ENCODE measurements at places on chromosomes 4 and X.

DNA sequence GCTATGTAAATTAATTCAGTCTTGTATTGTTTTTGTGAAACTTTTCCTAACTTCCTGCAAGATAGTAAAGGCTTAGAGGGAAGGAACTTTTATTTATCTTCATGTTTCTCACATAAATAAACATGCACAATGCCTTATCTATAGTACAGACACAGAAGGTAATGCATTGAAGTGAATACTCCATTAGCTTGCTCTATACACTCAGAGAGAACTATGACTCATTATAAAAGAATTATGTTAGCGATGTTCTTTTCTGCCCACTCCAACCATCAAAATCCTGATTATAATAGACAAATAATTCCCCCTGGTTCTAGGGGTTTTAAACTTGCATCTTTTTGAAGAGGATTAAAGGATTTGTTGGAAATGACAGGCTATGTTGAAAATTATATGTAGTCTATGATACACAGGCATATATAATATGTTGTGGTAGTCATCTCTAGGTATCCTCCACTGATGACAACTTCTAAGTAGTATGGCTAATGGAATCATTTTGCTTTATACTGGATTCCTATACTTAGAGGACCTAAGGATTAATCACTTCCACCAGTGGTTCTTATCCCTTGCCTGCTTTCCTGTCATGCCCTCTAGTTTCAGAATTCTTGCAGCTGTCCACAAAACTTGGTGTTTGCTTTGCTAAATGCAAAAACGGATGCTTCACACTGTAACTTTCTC is 115.7 kb downstream of the NDST4 start:
- no peak for DNase-seq

- DNase-seq = no peak
These were observed 87.1 kb upstream of the PUDP start for GRCh38 chrX:7235071-7235470.

- DNase-seq = peak; percentile 79
These were observed 44.1 kb upstream of the SH3RF1 start for GRCh38 chr4:169314906-169315305.

- no peak for DNase-seq
These were observed 248.2 kb downstream of the PARM1 start for GRCh38 chr4:75180790-75181776.

DNA sequence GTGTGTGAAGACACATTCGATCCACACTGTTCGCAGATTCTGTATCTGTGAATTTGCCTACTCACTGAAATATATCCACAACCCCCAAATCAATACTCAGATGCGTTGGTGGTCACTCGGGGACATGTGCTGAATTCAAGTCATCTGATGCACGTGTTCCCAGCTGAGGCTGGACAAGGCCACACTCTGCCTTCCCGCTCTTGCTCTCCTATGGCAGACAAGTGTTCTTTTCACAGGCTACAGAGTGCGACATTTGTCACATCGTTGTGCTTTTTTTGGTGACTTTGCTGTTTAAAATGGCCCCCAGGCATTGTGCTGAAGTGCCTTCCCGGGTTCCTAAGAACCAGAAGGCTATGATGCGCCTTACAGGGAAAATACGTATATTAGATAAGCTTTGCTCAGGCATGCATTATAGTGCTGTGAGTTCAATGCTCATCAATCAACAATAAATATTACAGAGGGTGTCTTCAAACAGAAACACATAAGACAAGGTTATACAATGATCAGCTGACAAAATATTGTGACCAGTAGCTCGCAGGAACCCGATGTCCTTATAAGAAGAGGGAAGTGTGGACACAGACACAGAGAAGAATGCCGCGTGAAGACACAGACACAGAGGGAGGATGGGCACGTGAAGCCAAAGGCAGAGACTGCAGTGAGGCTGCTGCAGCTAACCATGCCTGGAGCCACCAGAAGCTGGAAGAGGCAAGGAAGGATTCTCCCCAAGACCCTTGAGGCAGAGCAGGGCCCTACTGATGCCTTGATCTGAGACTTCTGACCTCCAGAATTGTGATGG is 42.0 kb downstream of the IRF2 start:
- DNase-seq = no peak

DNA sequence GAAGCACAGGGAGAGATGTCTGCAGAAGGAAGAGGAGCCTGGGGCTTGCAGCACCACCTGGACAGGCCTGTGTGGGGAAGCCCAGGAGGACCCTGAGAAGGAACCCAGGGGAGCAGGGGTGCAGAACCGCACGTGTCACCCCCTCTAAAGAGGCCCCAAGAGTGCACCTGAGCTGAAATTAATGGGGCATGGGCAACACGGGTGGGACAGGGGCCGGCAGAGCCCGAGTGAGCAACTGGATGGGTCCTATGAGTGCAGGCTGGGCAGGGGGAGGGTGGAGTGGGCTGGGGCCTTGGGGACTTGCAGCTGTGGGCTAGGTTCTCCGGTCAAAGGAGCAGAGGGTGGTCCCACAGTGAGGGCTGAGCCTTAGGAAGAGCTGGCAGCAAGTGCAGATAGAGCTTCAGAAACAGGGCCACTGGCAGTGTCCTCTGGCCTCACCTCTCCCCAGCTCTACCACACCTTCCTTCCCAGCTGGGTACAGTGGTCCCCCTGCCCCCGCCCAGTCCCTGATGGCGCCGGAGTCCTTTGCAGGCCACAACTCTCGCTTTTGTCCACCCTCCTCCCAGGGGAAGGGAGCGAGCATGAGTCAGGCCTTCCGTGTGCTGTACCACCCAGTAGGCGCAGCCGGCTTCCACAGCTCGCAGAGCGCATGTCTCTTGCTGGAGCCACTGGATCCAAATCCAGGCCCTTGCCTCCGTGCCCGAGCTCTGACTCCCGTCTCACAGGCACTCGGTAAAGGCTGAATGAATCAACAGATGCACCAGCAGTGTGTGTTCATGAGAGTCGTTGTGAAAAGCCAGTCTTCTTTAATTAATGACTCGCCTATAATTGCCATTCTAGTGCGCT is 131.6 kb downstream of the HMX1 start:
- no peak for DNase-seq

DNA sequence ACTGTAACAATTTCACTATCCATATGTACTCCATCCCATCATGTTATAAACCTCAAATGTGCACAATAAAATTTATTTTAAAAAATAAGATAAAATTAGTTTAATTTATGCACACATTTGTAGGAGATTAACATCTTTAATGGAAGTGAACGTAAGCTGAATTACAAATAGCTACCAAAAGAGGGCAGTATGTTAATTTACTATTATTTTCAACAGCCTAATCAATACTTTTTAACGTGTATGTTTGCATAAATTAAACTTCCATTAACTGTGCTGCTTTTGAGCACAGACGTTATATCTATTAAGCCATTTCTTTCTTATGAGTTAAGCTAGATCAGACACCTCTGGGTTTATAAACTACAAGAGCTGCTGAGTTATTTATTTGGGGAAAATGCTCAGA is 56.5 kb upstream of the PHKA2 start:
- no peak for DNase-seq

DNA sequence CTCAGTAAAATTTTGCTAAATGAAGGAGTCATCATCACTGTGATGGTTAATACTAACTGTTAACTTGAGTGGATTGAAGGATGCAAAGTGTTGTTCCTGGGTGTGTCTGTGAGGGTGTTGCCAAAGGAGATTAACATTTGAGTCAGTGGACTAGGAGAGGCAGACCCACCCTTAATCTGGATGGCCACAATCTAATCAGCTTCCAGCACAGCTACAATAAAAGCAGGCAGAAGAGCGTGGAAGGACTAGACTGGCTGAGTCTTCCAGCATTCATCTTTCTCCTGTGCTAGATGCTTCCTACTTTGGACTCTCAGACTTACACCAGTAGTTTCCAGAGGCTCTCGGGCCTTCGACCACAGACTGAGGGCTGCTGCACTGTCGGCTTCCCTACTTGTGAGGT is 21.3 kb upstream of the WDR44 start:
- DNase-seq = no peak

DNA sequence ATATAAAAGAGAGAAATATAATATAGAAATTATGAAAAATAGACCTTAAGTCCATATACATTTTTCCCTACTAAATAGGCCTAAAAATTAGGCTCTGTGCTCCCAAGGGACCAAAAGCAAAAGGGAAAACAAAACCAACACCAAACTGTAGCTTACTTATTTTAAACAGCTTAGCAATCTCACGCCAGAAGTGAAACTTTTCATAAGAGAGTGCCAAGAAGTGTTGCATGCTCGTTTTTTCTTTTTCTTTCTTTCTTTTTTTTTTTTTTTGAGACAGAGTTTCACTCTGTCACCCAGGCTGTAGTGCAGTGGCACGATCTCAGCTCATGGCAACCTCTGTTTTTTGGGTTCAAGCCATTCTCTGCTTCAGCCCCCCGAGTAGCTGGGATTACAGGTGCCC is 250.4 kb downstream of the TMA16 start:
- no peak for DNase-seq

DNA sequence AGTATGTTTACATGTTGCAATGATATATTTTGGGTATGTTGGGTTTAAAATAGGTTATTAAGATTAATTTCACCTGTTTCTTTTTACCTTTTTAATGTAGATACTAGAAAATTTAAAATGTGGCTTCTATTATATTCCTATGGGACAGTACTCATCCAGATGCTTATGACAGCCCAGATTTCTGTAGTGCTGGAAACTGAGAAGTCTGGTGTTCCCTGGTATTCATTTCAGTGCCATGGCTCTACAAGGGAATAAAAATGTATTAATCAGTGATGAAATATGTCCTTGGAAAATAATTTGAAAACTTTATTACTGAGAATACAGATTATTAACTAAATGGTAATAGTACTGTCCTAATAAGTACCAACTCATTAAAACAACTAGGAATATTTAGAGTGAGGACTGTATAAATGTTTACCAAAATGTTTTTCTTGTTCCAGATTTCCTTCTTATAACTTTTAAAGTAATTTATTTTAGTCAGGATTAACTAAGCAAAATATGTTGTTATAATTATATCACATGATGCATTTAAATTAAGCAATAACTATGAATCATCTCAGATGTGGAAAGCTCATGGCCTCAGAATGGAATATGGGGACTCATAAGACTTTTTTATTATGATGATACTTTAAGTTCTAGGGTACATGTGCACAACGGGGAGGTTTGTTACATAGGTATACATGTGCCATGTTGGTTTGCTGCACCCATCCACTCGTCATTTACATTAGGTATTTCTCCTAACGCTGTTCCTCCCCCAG is 25.3 kb downstream of the ARHGAP24 start:
- DNase-seq = no peak

DNA sequence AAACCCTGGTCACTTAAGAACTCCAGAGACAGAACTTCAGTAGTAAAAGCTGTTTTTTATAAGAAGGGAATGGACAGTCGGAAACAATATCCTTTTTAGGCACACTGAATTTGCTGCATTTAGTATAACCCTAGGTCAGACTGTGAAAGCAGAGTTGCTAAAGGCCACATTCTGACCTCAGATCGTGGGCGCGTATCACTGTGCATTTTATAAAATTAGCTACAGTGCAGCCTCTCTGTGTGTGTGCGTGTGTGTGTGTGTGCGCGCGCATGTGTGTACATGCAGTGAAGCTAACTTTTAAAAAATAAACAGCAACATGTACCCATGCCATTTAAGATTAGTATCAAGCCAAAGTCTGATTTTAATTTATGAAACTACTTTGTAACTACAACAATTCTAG is 8.0 kb downstream of the ZNF827 start:
- no peak for DNase-seq

- no peak for DNase-seq
These were observed 68.2 kb upstream of the TENM3 start for GRCh38 chr4:182174979-182175378.

DNA sequence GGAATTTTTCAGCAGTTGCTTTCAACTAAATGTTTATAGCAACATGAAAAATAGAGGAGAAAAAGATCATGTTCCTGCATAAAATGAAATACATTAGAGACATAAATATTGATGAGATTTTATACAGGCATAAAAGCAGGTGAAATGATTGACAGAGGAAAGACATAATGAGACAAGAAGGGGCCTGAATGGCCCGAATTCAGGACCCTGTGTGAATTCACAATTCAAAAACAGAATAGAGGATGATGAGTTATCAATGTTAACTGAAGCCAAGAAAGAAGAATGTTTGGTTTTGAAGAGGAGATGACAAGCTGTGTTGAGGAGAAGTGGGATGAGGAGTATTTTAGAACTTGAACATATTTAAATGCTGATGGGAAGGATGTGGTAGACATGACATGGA is 371.1 kb downstream of the FBXO8 start:
- no peak for DNase-seq

DNA sequence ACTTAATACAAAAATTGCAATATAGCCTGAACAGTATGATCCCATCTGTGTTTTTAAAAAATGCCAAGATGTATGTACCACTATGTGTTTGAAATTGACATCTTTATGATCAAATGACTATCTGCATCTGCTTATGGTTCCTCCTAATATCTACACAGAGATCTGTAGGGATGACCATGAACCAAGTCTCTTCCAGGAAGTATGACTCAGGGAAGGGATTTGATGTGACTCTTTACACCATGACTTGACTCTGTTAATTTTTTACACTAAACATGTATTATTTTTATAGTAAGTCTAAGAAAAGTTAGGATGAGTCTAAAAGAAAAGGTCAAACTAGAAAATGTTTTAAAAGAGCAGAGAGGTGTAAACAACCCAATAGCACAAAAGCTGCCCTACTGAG is 164.0 kb downstream of the SH3KBP1 start:
- DNase-seq = no peak

DNA sequence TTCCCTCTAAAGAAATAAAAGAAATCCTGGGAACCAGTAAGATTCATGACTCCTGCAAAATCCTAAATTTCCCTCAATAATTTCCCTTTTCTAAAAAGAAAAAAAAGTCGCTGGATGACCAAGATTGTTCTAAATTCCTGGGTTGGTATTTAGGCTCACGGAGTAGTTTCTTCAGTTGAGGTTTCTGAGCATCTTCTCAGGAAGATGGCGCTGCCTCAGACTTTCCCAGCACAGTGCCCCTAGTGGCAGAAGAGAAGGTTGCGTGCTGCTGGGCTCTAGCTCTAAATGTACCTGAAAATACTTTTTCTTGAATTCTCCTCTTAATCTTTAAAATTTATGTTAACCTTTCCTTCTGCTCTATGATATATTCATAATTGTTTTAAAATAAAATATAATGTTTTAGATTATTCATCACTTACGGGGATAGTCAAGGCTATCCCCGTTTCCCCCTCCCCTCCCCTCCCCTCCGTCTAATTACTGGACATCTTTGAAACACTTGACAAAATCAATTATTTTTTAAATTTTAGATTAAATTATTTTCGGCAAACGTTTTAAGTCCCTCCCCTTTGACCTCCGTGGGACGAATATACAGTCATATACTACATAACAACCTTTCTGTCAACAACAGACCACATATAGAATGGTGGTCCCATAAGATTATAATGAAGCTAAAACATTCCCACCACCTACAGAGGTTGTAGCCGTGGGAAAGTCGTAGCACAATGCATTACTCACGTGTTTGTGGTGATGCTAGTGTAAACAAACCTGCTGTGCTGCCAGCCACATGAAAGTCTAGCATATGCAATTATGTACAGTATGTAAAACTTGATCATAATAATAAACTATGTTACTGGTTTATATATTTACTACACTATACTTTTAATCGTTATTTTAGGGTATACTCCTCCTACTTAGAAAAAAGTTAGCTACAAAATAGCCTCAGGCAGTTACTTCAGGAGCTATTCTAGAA is 41.0 kb upstream of the GATB start:
- no peak for DNase-seq

- no peak for DNase-seq
These were observed 42.1 kb downstream of the ZCCHC13 start for GRCh38 chrX:74346088-74346487.

- no peak for DNase-seq
These were observed 14.5 kb downstream of the UGT2B15 start for GRCh38 chr4:68655764-68656444.
